ENCODE measurements at places on chromosomes 13 and 19.
A peak's percentile ranks its signal among the peaks of the same experiment; 100 is the strongest.

DNA sequence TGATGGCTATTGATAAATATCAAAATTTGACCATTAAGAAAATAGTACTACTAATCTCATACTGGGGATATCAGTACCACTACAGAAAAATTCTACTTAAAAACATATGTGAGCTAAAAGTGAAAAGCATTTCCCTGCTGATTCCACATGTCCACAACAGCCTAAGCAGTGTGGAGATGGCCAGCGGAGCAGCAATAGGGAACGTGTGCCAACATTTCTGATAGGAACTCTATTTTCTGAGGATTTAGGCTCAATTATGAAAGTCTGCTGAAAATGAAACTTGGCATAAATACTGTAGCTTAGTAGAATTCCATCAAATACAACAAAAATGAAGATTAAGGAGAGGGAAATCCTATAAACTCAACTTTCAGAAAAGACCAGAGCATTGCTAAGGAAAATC lies 311.6 kb downstream of the ENOX1 start:
- no peak for DNase-seq

GRCh38 chr13:50989476-50989875 lies 79.9 kb downstream of the RNASEH2B start:
- DNase-seq = no peak

DNA sequence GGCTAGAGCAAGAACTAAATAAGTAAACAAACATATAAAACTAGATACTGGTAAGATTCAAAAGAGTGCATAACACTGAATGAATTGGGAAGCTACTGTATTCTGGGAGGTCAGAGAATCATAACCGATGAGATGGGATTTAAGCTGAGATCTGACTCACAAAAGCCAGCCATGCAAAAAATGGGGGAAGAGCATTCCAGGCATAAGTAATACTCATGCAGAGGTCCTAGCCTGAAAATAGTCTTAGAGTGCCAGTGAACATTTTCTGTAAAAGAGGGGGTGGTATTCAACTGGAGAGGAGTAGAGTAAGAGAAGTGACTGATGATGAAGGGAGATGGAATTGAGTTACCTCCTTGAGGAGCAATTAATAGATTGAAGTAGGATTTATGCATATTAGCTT lies 872.0 kb upstream of the GPC6 start:
- no peak for DNase-seq

DNA sequence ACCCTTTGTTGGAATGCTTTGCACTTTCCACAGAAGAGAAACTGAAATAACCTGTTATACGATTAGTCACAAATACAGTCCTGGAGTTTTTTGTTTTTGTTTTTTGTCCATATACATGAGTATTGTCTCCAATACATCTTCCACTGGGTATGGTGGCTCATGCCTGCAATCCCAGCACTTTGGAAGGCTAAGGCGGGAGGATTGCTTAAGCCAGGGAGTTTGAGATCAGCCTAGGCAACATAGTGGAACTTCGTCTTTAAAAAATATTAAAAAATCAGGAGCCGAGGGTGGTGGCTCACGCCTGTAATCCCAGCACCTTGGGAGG lies 25.0 kb downstream of the AP2S1 start:
- DNase-seq = no peak

DNA sequence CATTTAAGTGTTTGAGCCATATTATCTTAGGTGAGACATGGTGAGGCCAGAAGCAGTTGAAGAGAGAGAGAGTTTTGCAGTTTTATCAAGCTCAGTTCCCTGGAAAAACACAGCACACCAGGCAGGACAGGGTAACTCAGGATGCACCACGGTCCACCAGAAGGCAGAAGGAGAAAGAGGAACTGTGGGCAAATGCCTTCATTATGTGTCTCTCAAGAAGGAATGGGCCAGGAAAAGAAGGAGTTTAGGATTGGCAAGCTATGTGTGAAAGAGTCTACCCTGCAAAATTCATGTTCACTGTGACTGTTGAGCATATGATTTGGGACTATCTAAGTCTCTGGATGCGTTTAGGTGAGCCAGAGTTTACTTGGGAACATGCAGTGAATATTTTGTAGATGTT lies 934.5 kb upstream of the MIR17HG start:
- DNase-seq = no peak

DNA sequence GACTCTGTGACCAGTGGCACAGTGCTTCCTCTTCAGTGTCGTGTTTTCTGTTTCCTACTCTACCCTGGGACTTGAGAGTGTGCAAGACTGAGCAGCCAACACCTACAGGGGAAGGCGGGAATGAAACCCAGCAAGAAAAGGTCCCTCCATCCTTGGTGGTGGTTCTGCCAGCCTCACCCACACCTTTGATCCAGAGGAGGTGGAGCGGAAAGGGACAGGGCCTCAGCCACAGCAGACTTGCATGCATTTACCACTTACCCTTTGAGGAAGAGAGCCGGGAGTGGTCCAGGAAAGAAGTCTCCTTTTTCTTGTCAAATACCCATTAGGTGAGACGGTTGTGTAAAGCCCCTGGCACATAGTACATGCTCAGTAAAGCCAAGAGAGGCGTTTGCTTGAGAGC lies 164.8 kb upstream of the ZNF536 start:
- DNase-seq = peak; percentile 79

GRCh38 chr13:67138970-67139369 lies 91.2 kb downstream of the PCDH9 start:
- no peak for DNase-seq

DNA sequence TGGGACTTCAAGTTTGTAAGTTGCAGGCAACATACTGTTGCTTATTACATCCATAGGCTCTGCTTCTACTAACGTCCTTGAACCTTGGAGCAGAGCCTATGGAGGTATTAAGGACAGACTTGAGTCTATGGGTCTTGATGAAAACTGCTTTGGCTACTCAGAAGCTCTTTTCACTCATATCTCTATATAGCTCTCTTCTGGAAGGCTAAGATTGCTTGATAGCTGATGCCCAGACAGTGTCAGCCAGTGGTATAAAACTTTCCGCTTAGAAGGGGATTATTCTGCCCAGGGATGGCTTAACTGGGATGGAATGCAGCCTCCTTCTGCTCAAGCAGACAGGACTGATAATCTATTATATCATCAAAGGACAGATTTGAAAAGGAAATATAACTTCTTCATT lies 25.6 kb upstream of the ESD start:
- DNase-seq = no peak

GRCh38 chr19:3061182-3062161 lies 823 bp downstream of the TLE5 start:
- DNase-seq = no peak

- DNase-seq = no peak
Observed at GRCh38 chr19:19342086-19343015, 21.7 kb downstream of the MAU2 start.

DNA sequence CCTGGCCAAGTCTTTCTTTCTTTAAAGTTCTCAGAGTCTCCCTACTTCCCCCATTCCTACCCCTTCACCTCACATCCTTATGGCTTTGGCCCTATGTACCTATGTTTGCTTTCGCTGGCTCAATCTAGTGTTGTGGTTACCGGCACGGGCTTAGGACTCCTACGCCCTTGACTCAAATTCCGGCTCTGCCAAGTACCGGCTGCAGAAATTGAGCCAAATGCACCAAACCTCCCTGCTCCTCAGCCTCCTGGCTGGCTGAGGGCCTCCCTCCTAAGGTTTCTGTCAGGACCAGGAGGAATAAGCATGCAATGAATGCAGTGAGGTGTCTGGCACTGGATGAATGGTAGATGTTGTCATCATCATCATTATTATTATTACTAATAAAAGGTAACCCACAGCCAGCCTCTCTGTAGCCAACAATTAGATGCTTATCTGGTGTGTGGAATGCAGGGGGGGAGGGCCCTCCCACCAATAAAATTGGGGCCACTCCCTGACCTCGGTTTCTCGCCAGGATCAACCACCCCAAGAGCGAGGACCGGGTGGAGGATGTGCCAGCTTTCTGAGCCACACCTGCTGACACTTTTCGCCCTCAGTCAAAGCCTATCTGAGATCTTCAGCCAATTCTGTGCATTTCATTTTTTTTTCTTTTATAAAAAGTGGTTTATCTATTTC lies 20.7 kb downstream of the KLK5 start:
- no peak for DNase-seq

DNA sequence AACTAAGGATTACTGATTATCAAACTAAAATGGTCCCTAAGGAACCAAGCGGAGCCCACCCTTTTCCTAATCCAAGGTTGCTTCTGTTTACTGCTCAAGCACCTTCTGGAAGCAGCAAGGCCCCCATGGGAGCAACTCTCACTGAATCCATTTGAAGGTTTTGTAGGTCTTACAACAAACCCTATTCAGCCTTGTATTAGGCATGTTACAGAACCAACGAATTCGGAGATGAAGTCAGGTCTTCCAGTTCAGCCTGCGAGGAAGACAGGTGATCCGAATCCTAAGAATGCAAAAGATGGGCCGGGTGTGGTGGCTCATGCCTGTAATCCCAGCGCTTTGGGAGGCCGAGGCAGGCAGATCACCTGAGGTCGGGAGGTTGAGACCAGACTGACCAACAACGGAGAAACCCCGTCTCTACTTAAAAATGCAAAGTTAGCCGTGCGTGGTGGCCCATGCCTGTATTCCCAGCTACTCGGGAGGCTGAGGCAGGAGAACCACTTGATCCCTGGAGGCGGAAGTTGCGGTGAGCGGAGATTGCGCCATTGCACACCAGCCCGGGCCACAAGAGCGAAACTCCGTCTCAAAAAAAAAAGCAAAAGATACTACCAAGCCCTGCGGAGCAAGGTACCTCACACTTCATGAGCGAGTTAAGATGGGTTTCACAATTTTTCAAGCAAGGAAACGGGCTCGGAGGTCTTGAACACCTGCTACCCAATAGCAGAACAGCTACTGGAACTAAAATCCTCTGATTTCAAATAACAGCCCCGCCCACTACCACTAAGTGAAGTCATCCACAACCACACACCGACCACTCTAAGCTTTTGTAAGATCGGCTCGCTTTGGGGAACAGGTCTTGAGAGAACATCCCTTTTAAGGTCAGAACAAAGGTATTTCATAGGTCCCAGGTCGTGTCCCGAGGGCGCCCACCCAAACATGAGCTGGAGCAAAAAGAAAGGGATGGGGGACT lies 609 bp downstream of the ZAR1L start:
- DNase-seq = no peak

DNA sequence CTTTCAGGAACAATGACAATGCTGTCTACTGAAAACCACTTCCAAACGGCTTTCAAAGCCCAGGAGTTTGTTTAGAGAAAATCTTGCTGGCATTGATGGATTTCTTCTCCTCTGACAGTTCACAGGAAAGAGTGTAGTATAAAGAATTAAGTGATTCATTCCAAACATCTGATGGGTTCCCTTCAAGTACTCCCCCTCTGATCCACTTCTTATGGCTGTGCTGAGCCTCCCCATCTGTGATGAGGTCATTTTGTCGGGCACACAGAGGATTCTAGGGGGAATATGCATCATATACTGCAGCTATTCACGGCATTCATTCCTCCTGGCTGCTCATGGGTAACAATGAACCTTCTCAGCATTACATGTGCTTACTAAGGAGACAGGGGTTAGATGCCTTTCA lies 107.9 kb downstream of the RGCC start:
- DNase-seq = no peak

DNA sequence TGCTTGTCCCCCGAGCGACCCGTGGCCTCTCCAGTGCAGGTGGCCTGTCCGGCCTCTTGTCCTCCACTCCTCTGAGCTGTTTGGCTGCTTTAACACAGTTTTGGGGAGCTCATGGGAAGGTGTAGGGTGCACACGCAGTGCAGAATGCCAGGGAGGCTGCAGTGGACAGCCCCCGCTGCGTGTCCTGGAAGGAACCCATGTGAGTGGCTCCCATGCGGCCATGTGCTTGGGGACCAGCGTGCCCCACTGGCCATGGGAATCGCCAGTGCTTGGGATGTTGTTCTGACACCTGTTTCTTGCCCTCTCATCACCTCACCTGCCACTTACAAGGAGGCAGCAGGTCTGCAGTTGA lies 22.6 kb upstream of the F7 start:
- DNase-seq = no peak

- no peak for DNase-seq
Observed at GRCh38 chr19:377801-378581, 31.0 kb downstream of the C2CD4C start.
